NCI-H187 (cell line): ENCODE measurements at places on chromosomes 4 and X.

GRCh38 chr4:97003715-97004114 is 1139.6 kb downstream of the STPG2 start:
- DNase-seq, result no peak

GRCh38 chr4:99800332-99801004 is 16.2 kb upstream of the DAPP1 start:
- no peak for DNase-seq

- no peak for DNase-seq
Measured at GRCh38 chrX:107168257-107168656, 38.0 kb downstream of the NUP62CL start.

DNA sequence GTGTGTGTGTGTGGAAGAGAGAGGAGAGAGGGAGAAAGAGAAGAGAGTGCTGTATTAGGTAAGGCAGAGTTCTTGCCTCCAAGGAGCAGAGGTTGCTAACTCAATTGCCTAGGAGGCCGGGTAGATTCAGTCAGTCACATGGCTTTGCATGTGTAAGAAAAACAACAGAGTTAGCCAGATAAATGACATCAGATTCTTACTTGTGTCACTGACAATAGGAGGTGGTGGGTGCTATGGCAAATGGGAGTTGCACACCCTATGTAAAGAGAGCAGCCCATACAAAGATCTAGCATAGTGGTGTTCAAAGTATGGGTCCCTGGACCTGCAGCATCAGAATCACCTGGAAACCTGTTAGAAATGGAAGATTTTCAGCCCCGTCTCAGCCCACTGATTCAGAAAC is 14.4 kb upstream of the PGRMC2 start:
- no peak for DNase-seq

GRCh38 chr4:12697970-12698369 is 786.2 kb downstream of the RAB28 start:
- no peak for DNase-seq

- peak; percentile 34 for DNase-seq
Measured at GRCh38 chrX:150680974-150681373, 12.2 kb upstream of the MTMR1 start.

GRCh38 chrX:19907794-19908193 is 20.4 kb upstream of the SH3KBP1 start:
- DNase-seq, result no peak

DNA sequence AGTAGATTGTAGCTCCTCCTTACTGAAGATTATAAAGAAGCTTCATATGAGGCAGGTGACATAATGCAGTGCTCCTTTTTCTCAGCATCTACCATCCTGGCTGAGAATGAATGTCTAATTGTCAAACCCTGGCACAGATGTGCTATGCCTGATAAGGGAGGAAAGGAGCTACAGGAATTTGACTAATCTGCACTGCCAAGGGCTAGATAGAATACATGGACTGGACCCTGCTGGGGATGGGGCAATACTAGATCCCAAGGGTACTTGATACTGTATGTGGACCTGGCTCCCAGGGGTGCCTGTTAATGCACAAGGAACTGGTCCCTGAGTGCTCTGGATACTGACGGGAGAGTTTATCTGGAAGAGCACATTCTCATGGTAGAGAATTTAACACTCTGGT is 362.2 kb upstream of the EMCN start:
- DNase-seq, result no peak

DNA sequence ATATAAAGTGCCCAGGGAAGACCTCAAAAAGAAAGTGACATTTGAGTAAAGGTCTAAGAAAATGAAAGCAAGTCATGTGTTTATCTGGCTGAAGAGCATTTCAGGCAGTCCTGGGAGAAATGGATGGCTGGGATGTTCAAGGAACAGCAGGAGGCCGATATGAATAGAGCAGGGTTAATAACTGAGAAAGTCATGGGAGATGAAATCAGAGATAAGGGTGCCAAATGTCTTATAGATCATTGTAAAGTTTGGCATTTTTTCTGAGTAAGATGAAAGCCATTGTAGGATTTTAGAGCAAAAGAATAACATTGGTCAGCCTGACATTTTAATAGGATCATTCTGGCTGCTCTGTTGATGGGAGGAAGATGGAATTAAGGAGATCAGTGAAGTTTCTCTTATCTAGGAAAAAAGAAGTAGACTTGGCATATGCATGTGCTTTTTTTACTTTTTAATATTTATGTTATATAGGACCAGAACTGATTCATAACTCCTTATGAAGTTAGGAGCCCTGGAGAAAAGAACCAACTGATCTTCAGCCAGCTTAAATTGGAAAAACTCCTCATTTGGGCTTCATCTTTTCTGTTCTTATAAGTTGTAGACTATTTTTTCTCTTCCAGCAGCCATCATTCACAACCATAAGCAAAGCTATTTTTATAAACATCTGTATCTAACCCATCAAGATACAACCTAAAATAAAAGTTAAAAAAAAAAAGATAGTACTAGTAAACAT is 18.6 kb downstream of the AIMP1 start:
- no peak for DNase-seq

GRCh38 chrX:103626855-103627254 is 1.9 kb upstream of the TCEAL1 start:
- no peak for DNase-seq

DNA sequence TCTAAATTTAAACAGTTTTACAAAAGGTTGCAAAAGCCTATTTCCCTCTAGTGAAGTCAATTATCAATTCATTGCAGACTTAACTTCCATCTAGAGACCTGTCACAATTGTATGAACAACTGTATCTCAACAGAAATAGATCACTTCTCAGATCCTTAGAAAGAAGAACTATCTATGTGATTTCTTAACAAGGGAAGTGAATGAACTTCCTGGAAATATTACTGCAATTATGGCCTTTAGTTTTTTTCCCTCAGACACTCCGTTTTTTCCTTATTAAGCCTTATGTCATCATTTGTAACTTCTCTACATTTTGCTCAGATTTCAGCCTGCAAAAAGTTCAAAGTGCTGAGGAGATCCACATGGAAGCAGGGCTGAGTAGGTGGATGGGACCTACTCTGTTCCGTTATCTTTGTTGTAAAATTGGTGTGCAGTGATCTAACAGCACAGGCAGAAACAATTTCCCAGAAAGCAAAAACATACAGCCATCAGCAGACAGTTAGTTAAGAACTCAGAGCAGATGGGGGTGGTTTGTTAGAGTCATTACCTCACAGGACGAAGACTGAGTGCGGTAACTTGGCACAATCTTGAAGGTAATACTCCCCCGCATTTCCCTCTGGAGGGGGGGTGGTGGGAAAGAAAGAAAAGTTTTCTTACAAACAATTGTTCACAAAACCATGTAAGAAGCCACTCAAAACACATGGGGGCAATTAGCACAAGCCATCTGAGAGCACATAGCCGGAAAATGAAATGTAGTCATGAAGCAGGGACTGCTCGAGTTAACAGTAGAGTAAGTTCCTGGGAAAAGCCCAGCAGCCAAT is 112.3 kb downstream of the NYX start:
- DNase-seq, result no peak

DNA sequence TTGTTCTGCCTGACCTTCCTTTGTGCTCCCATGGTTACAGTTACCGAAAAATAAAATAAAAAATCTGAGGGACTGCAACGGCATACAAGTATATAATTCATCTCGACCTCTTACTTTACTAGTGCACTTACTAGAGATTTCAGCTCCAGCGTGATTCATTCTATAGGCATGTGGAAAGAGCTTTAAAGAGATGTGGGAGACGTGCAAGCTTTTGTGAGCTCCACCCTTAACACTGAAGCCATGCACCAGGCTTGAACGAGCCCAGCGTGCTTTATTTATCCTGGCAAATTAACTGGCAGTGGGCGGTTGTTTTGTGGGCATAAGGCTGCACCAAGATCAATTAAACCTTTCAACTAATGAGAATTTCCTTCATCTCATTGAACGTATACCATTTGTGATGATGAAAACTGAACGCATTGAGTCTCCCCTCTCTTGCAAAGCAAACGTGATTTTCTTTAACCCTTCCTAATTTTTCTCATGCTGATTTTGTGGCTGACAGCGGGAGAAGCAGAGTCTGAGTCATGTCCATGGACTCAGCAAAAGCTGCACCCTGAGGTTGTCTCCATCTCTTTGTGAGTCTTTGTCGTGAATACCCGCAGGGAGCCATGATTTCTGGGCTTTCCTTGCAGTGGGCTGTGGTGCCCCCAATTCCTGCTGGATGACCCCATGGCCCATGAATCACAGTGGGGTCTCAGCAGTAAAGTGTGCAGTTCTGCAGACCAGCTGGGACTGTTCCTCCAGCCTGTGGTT is 60.1 kb downstream of the MXRA5 start:
- no peak for DNase-seq
